ENCODE measurements at places on chromosomes 13 and 19. TPM values are rescaled to one million over a fixed set of nuclear protein-coding genes. Genes with fewer than 3 reads are reported as not detected.

GRCh38 chr19:17320435-17320834 is 11.1 kb downstream of the DDA1 start:
- no peak overlapping the region for H3K4me3 ChIP-seq
- no peak for DNase-seq
- no peak overlapping the region for H3K27ac ChIP-seq
- no peaks in the 10 kb centered on the region for H3K27me3 ChIP-seq
- H3K36me3 ChIP-seq: peaks cover 18% of the 10 kb centered on the region

Gene SLAIN1
- 0.34 TPM for total RNA-seq

DNA sequence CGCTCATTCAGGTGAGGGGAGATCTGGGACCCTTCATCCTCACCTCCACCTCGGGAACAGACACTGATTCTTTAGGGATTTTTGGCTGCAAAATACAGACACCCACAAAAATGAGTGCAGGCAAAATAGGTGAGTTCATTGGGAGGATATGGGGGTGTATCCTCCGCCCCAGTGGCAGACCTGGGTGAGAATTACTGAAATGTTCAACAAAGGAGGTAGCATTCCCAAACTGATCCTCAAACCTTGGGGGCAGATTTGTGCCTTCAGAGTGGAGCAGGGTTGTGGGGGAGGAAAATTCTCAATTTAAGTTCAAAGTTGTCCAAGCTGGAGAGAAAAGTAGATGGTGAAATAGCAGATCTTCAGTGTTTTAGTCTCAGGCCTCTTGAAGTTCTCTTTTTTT is 31.3 kb upstream of the SIN3B start:
- DNase-seq: no peak
- H3K4me1 ChIP-seq: peaks cover 9% of the 10 kb centered on the region
- H3K27ac ChIP-seq: no peak overlapping the region

- H3K27me3 ChIP-seq: no peaks in the 10 kb centered on the region
- H3K4me1 ChIP-seq: no peaks in the 10 kb centered on the region
- no peaks in the 10 kb centered on the region for H3K36me3 ChIP-seq
- no peak overlapping the region for H3K27ac ChIP-seq
- no peak for DNase-seq
Observed at GRCh38 chr13:38648912-38649311, 38.0 kb upstream of the FREM2 start.

- H3K4me3 ChIP-seq: no peak overlapping the region
- H3K27me3 ChIP-seq: no peaks in the 10 kb centered on the region
- no peak overlapping the region for H3K27ac ChIP-seq
- no peaks in the 10 kb centered on the region for H3K4me1 ChIP-seq
- no peaks in the 10 kb centered on the region for H3K36me3 ChIP-seq
Observed at GRCh38 chr13:107157271-107157670, 589.3 kb upstream of the ARGLU1 start.

Gene POLR2E
- 281 TPM for total RNA-seq

GRCh38 chr19:4414800-4415321 is 12.4 kb downstream of the CHAF1A start:
- H3K27ac ChIP-seq: no peak overlapping the region
- H3K4me3 ChIP-seq: no peak overlapping the region

Gene ZNF723
- not detected for total RNA-seq

DNA sequence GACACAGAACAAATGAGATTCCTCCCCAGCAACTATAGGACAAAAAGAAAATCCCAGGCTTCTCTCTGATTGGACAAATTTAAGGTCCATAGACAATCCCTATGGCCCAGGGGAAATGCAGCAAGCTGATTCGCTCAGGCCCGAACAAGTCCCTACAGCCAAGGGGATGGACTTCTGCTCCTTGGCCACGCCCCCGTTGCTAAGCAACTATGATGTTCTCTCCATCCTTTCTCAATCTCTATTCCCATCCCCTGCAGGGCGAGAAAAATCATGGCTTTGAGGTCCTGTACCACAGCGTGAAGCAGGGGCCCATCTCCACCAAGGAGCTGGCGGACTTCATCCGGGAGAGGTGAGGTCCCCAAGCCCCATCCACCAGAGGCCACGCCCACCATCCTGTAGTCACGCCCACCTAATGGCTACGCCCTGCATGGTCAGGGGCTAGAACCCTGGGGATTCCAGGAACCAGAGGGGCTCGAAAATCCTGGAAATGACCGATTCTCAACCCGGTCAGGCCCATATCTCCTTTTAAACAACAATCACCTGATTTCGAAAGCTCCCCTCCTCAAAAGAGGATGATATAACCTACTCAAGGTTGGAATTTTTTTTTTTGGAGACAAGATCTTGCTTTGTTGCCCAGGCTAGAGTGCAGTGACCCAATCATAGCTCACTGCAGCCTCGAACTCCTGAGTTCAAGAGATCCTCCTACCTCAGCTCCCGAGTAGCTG is 11.4 kb downstream of the FCHO1 start:
- no peak overlapping the region for H3K27ac ChIP-seq
- H3K4me3 ChIP-seq: no peak overlapping the region
- no peaks in the 10 kb centered on the region for H3K36me3 ChIP-seq
- no peaks in the 10 kb centered on the region for H3K27me3 ChIP-seq

Gene CYP2F1
- not detected for total RNA-seq

DNA sequence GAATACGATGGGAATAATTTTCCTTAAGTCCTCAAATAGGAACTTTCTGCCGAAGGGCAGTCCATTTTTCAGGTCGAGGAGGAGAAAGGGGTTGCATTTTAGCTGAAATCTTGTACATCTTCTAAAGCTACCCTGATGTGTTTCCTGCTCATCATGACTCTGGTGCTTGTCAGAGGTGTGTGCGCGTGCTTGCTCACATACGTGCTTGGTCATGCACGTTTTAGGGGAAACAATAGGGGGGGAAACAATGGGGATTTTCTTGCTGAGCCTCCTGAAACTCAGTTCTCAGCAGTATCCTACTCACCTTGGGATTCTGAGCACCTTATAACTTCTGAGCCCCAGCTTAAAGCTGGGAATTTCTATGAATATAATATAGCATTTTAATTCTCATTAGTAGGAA is 44.7 kb downstream of the TM9SF2 start:
- H3K4me3 ChIP-seq: no peak overlapping the region
- DNase-seq: no peak
- no peak overlapping the region for H3K27ac ChIP-seq
- H3K4me1 ChIP-seq: no peaks in the 10 kb centered on the region
- H3K36me3 ChIP-seq: peaks cover 14% of the 10 kb centered on the region

Gene ZNF345
- not detected for total RNA-seq

- peaks cover 43% of the 10 kb centered on the region for H3K4me1 ChIP-seq
- H3K4me3 ChIP-seq: no peak overlapping the region
- DNase-seq: no peak
Observed at GRCh38 chr13:114124921-114125320, 7.5 kb downstream of the RASA3 start.

DNA sequence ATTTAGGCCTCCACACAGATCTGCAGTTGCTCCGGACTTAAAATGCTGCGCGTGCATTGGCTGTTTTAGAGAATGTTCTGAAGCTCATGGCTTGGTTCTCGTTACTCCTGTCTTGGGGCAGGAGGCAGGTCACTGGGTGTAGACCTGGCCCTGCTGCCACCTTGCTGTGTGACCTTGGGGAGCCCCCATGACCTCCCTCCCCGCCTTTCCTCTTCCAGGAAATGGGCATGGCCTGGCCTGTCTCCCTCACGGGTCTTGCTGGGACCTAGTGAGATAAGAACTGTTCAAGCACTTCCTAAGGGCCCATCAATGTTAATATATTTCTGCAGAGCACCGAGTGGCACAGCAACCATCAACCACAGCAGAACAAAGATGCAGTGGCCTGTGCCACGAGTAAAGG is 49.4 kb downstream of the KLF2 start:
- H3K27me3 ChIP-seq: no peaks in the 10 kb centered on the region
- H3K36me3 ChIP-seq: no peaks in the 10 kb centered on the region
- no peak overlapping the region for H3K27ac ChIP-seq
- DNase-seq: no peak

Gene ZNF563
- not detected for total RNA-seq

- no peaks in the 10 kb centered on the region for H3K36me3 ChIP-seq
- no peaks in the 10 kb centered on the region for H3K4me1 ChIP-seq
- H3K27me3 ChIP-seq: no peaks in the 10 kb centered on the region
Observed at GRCh38 chr13:94109715-94110374, 369.6 kb downstream of the DCT start.

- H3K36me3 ChIP-seq: no peaks in the 10 kb centered on the region
- no peak overlapping the region for H3K27ac ChIP-seq
- H3K4me3 ChIP-seq: no peak overlapping the region
Observed at GRCh38 chr13:33935969-33936368, 118.0 kb downstream of the RFC3 start.

Gene SLC10A2
- total RNA-seq: not detected

GRCh38 chr19:28400953-28401671 is 811.8 kb downstream of the UQCRFS1 start:
- H3K27me3 ChIP-seq: no peaks in the 10 kb centered on the region
- H3K27ac ChIP-seq: no peak overlapping the region
- no peak overlapping the region for H3K4me3 ChIP-seq
- H3K36me3 ChIP-seq: no peaks in the 10 kb centered on the region
- H3K4me1 ChIP-seq: no peaks in the 10 kb centered on the region

Gene ZNF443
- 2.9 TPM for total RNA-seq

DNA sequence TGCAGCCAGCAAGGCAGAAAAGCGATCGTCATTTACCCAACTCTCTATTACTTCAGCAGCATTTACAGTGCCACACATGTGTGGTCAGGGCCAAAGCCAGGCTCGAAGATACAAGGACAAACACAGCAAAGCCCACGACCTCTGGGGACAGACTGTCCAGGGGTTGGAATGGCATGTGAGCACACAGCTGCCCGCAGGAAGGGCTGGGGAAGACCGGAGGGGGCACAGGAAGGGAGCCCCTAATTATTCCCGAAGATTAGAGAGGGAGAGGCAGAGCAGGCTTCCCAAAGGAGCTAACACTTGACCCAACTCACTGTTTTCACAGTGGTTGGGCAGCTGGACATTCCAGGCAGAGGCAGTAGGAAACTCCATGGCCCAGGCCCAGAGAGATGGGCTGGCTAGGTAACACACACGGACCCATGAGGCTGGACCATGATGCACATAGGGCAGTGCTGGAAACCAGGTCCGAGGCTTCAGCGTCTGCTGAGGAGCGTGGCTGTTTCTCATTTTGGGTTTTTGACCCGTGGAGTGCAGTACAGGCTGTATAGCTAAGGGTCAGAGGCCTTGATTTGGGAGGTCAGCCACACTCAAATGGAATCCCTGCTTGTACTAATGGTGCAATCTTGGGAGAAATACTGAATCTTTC is 179.8 kb downstream of the FOXO1 start:
- H3K4me3 ChIP-seq: no peak overlapping the region
- no peak overlapping the region for H3K27ac ChIP-seq
- H3K36me3 ChIP-seq: no peaks in the 10 kb centered on the region

Gene MAMSTR
- 1.3 TPM for total RNA-seq

DNA sequence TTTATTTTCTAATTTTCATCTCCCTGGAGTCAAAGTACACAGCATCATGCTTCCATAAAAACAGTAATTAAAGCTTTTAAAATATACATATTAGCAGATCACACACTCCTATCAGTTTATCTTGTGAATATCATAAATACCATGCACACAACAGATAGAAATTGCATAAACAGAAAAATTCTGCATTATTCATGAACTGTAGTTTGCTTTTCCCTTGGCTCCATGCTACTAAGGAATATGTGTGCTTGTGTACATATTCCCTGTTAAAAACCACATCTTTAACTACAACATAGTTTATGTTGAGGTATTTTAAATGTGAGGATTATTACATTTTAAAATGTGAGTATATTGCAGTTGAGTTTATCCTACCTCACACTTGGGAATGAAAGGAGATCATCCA is 193.5 kb downstream of the FGF14 start:
- H3K4me3 ChIP-seq: no peak overlapping the region
- no peaks in the 10 kb centered on the region for H3K36me3 ChIP-seq
- H3K27me3 ChIP-seq: no peaks in the 10 kb centered on the region
- no peak for DNase-seq
- H3K27ac ChIP-seq: no peak overlapping the region
- H3K4me1 ChIP-seq: no peaks in the 10 kb centered on the region

- H3K27me3 ChIP-seq: no peaks in the 10 kb centered on the region
- DNase-seq: no peak
- no peak overlapping the region for H3K27ac ChIP-seq
- peaks cover 11% of the 10 kb centered on the region for H3K36me3 ChIP-seq
- H3K4me1 ChIP-seq: peaks cover 38% of the 10 kb centered on the region
Observed at GRCh38 chr19:12843999-12844732, 5.9 kb downstream of the MAST1 start.

Gene SHISA7
- total RNA-seq: not detected

Gene CYSLTR2
- not detected for total RNA-seq

DNA sequence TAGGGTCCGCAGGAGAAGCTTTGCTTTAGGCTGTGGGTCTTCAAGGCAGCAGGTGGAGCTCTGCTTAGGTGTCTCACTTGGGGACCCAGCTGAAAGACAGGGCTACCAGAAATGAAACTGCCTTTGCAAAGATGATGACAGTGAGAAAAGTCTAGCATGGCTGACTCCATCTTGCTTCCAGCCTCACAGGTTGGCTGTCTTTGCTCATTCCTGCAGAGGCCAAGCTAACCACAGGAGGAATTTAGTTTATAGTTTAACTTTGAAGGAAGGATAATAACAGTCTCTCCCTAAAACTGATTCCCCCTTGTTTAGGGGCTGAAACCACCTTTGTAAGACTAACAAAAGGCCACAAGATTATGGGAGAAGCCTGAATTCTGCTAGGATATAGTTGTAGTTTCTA is 252.4 kb downstream of the UQCRFS1 start:
- DNase-seq: no peak
- H3K36me3 ChIP-seq: no peaks in the 10 kb centered on the region
- H3K27ac ChIP-seq: no peak overlapping the region
- H3K27me3 ChIP-seq: no peaks in the 10 kb centered on the region

GRCh38 chr19:1501200-1501595 is 10.2 kb downstream of the REEP6 start:
- no peaks in the 10 kb centered on the region for H3K27me3 ChIP-seq
- H3K27ac ChIP-seq: no peak overlapping the region
- H3K4me3 ChIP-seq: no peak overlapping the region
- H3K4me1 ChIP-seq: peaks cover 4% of the 10 kb centered on the region
- H3K36me3 ChIP-seq: no peaks in the 10 kb centered on the region

DNA sequence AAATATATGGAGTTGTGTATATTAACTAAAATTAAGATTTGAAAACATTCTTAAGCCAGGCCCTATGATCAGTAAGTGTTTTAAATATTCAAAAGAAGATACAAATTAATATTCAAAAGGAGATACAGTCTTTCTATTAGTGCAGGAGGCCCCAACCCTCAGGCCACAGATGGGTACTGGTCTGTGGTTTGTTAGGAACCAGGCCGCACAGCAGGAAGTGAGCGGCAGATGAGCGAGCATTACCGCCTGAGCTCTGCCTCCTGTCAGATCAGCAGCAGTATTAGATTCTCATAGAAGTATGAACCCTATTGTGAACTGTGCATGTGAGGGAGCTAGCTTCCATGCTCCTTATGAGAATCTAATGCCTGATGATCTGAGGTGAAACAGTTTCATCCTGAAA is 232.9 kb downstream of the FOXO1 start:
- H3K36me3 ChIP-seq: no peaks in the 10 kb centered on the region
- no peaks in the 10 kb centered on the region for H3K27me3 ChIP-seq
